GM20000 (cell line): ENCODE measurements at places on chromosomes 2 and 18.

- no peak for DNase-seq
Measured at GRCh38 chr2:187971893-187972292, 319.8 kb upstream of the GULP1 start.

DNA sequence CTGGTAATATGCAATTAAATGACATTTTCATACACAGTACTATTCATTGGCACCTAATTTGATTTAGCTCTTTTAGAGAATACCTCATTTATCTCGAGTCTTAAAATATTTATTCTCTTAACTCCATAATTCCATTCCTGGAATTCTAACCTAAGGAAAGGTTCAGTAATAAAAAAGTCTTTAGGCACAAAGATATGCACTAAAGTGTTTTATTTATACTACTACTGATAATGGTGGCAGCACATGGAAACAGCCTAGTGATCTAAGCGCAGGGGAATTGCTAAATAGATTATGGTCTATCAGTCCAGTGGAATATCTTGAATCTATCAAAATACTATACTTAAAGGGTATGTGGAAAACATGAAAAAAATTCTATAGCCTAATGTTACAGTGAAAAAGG is 142.5 kb upstream of the LTBP1 start:
- no peak for DNase-seq

DNA sequence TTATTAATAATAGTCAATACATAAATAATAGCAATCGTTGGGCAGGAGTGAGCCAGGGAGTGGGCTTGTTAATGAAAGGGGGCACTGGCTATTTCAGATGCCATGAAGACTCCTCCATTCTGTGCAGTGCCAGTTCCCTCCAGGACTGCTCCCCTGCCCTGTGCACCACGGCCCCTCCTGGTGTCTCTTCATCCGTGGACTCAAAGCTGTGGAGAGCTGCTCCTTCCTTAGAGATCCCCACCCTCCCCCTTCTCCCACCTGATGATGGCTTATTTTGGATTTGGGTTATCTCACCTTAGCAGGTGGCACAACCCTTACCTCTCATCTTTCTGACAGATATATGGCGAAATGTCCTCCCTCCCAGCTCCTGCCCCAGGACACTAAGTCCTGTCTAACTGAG is 3.1 kb upstream of the CELF4 start:
- DNase-seq: no peak

GRCh38 chr18:77100751-77101355 is 31.7 kb downstream of the MBP start:
- no peak for DNase-seq

DNA sequence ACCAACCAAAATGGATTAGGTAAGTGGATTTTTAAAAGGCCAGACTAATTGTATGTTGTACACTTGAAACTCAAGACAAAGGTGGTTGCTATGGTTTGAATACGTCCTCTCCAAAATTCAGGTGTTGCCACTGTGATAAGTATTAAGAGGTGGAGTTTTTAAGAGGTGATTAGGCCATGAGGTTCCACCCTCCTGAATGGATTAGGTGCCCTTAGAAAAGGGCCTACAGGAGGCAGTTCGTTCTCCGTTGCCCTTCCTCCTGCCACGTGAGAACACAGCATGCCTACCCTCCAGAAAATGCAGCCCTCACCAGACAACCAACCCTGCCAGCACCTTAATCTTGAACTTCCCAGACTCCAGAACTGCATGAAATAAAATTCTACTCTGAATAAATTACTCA is 51.2 kb downstream of the CHMP3 start:
- no peak for DNase-seq

GRCh38 chr2:134401789-134402188 is 147.9 kb downstream of the MGAT5 start:
- DNase-seq: no peak

- DNase-seq: no peak
Measured at GRCh38 chr2:180520921-180521581, 459.4 kb upstream of the UBE2E3 start.

DNA sequence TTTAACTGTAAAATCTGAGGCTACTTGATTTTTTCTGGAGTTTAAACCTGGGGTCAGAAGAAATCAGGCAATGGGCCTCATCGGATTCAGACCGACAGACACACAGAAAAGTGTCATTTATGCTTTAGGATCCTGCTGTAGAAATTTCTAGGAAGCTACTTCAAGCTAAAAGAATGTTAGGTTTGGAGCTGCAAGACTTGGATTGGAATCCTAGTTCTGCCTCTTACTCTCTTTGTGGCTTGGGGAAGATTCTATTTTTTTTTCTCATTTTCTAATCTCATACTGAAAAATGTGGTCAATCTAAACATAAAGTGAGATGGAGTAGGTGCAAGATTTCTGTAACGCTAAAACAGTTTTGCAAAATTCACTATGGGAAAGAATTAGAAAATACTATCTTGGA is 48.8 kb upstream of the KCNE4 start:
- DNase-seq: no peak

DNA sequence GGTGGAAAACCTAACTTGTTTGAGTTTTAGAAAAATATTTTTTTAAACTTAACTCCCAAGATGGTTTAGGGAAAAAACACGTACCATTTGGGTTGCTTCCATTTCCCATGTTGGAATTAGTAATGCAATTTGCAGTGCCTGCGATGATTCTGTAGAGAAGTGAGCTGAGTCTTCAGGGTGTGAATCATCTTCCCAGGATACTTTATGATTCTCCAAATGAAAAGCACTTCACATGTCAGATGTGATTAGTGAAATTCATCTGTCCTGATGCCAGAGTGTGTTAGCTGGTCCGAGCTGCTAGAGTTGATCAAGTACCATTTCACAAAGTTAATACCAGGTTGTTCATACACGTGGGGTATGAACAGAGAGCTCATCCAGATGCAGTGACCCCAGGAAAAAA is 59.1 kb downstream of the ACOXL start:
- no peak for DNase-seq

- no peak for DNase-seq
Measured at GRCh38 chr2:26720322-26721114, 28.0 kb downstream of the KCNK3 start.

- DNase-seq: no peak
Measured at GRCh38 chr2:229129738-229130371, 141.2 kb downstream of the PID1 start.

DNA sequence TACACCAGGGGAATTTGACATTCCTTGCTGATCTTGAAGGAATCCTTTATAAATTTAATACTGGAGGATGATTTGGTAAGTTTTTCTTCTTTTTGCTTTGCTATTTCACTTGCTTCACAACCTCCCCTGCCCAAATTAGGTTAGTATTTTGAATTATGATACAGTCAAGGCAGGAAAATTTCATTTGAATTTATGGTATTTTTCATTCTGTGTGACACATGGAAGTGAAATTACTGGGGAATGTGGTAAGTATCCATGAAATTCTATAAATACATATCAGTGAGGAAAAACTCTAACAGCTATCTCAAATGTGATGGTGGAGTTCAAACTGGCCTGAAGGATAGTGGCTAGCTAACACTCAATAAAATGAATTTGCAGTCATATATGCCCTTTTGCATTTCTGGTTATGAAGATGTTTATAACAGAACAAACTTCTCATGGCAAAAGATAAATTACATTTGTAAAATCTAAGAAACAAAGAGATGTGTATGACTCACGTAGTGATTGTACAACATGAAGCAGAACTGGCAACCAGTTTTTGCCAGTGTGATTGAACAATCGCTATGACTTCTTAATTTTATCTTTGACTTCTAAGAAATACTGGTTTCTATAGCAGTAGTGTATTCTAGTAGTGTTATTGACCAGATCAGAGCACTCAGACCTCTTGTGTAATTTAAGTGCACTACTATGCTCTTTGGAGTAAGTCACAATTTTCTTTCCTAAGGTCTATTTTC is 152.6 kb downstream of the IKZF2 start:
- DNase-seq: no peak

GRCh38 chr18:32019251-32019948 is 775 bp downstream of the RNF125 start:
- DNase-seq: peak; percentile 54

GRCh38 chr2:198756166-198756565 is 701.6 kb downstream of the SATB2 start:
- no peak for DNase-seq

GRCh38 chr2:149363958-149364357 is 33.6 kb downstream of the LYPD6 start:
- no peak for DNase-seq

DNA sequence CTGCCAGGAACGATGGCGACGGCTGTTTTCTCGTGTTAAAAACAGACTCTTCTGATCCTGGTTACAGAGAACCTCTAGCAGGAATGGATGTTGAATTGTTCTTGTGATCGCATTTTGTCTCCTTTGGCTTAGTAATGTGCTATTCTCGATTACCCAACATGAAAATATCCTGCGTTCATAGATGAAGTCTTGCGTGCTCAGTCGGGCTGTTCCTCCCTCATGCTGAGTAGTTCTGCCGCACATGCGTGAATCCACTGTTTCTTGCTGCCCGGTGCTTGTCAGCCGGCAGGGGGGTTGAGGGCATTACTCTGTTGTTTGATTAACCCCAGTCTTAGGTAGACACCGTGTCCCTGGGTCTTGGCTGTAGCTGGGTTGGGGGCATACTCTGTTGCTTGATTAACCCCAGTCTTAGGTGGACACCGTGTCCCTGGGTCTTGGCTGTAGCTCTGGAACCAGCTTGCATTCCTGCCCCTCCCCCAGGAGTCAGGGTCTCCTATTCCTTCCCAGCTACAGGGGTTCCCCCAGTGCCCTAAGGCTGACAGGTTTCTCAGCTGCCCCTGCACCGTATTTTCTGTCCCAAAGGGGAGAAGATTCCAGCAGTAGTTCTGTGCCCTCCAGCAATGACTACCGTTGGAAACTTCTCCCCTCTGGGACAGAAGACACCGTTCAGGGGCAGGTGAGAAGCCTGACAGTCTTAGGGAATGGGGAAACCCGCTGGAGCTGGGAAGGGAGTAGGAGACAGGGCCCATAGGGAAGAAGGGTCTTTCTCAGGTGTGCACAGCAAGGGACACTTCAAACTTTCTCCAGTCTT is 22.1 kb upstream of the ASB1 start:
- DNase-seq: no peak

- peak; percentile 53 for DNase-seq
Measured at GRCh38 chr18:76658627-76659026, 163.6 kb upstream of the ZNF516 start.

GRCh38 chr2:120995152-120995551 is 259.5 kb downstream of the GLI2 start:
- no peak for DNase-seq

DNA sequence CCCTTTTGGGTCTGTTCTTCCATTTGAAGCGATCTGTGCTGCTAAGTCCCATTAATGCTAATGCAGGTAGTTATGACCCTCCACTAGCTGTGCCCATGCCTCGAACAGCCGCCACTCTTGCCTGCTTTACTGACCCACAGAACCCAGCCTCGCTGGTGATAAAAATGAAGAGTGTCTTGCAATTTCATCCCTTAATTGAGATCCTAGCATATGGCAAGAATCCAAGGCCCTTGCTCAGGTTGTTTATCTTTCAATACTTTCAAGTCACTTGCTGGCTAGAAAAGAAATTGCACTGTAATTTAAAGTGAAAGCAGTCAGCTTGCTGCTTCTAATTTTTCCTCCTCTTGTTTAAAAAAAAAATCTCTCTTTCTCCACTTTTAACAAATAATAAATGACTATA is 73.6 kb downstream of the ZNF521 start:
- DNase-seq: no peak

GRCh38 chr2:37877457-37878315 is 47.4 kb upstream of the RMDN2 start:
- DNase-seq: peak; percentile 33

GRCh38 chr2:77629539-77629938 is 107.4 kb upstream of the LRRTM4 start:
- no peak for DNase-seq

DNA sequence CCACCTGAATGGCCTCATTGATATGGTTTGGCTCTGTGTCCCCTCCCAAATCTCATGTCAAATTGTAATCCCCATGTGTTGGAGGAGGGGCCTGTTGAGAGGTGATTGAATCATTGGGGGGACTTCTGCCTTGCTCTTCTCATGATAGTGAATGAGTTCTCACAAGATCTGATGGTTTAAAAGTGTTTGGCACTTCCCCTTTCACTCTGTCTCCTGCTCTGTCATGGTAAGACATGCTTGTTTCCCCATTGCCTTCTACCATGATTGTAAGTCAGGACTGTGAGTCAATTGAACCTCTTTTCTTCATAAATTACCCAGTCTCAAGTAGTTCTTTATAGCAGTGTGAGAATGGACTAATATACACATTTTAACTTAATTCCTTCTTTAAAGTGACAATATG is 146.8 kb upstream of the KCNJ3 start:
- no peak for DNase-seq

- no peak for DNase-seq
Measured at GRCh38 chr2:39234754-39235153, 9.0 kb downstream of the CDKL4 start.

DNA sequence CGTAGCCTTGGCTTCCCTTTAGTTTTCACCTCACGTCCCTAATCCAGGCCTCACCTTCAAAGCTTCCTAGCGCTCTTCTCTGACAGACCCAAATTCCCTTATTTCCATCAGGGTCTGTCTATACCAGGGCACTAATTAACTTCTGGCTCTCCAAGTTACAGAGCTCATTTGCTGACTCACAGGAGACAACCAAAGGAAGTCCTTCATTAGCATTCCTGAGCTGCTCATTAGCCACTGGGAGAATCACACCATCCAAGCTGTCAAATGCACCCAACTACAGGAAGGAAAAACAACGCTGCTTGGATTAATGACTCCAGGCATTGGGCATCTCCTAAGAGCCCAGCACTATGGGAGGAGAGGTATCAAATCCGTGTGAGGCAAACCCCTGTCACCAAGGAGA is 109.8 kb upstream of the ALK start:
- DNase-seq: no peak

GRCh38 chr18:47909484-47909883 is 21.0 kb downstream of the SMAD2 start:
- no peak for DNase-seq

- DNase-seq: no peak
Measured at GRCh38 chr2:241316825-241317224, 1.1 kb downstream of the SEPTIN2 start.

DNA sequence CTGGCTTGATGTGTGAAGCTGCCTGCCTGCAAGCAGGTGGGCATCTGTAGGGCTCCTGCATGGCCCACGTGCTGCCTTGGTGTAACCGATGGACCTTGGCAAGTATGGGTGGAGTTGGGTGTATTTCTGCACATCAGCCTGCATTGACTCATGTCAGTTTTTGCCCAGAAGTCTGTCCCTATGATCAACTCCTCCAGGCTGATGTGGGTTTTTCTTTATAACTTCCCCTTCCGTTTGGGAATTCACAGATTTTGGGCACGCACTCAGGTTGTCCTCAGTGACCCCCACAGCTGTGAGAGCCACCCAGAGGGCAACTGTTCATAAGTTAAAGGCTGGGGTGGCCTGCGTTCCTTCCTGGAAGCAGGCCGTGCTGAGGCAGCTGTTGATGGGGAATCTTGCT is 123.3 kb downstream of the NCK2 start:
- no peak for DNase-seq

- DNase-seq: no peak
Measured at GRCh38 chr2:234133004-234133403, 82.5 kb downstream of the SPP2 start.

DNA sequence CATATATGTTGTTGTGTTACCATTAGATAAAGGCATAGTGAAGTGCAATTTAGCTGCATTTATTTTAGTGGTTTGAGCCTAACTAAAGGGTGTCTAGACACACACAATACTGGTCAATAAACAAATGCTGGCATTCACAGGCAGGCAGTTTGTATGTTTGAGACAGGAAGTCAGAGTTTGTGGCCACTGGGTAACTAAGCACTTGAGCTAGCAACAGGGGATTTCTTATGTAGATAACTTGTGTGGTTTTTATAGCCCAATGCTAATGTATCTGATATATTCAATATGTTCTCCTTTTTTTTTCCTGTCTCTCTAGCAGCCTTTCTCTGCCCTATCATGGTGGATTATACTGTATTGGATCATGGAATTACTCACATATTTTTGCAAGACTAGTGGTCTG is 38.1 kb downstream of the LRRTM4 start:
- DNase-seq: no peak
